Stimulated activated CD4-positive, alpha-beta T cell treated with anti-CD3 and anti-CD28 coated beads, TNF-alpha, amount 100 ng/mL, for 1 hour (primary cell): ENCODE measurements at places on chromosomes 16 and 17.

- no peak for DNase-seq
These were observed 96.8 kb upstream of the ELAC2 start for GRCh38 chr17:13114601-13115031.

- no peak for DNase-seq
These were observed 1.1 kb downstream of the SPECC1 start for GRCh38 chr17:20010099-20010863.

DNA sequence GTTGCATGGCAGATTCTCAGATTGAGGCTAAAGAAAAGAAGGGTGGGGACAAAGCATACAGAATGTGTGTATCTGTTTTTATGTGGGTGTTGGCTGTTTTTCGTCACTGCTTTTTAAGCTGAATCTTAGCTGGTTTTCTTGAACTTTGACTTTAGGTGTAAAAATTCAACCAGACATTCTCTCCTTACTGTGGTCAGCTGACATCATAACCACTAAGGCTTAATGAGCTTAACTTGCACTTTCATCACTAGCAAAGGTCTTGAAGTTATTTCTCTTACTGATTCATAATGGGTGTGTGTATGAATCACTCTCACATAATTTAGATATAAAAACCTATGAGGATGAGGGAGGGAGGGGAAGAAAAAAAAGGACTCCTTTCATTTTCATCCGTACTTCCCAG lies 4.0 kb upstream of the CDC6 start:
- DNase-seq, result no peak

DNA sequence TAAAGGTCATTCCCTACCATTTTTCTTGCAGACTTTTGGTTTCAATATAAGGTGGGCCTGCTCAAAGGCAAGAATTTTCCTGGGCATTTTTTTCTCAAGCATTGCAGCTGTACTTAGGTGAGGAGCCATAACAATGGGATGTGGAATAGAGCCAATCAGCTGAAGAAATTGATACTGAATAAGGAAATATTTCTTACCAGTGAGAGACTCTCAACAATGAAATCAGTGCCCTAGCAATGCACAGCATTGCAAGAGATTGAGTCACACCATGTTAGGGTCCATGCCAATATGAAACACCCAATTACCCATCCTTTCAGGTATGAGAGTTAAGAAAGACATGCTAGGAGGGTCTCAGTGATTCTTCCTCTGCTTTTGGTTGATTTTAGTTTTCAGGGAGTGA lies 237.6 kb downstream of the SOX9 start:
- DNase-seq, result no peak

DNA sequence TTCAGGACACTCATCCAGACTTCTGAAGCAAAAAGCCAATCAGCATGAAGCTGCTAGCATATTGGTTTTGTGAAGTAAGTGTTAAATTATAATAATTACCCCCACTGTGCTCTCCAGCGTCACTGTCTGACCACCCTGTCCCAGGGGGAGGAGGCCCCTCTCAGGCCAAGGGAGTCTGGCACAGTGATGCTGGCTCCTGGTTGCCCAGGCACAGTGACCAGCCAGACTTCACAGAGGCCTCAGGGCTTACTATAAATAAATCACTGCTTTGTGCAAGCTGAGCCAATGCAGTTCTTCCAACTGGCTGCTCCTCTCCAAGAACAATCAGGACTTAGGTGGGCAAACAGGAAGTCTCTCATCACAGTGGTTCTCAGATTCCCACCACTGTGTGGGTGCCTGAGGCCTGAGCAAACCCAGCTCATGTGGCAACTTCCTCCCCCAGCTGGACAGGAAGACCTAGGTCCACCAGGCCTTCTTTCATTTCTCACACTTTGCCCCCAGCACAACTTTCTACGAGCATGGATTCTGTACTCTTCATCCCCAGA lies 1.7 kb upstream of the DBNDD1 start:
- no peak for DNase-seq

DNA sequence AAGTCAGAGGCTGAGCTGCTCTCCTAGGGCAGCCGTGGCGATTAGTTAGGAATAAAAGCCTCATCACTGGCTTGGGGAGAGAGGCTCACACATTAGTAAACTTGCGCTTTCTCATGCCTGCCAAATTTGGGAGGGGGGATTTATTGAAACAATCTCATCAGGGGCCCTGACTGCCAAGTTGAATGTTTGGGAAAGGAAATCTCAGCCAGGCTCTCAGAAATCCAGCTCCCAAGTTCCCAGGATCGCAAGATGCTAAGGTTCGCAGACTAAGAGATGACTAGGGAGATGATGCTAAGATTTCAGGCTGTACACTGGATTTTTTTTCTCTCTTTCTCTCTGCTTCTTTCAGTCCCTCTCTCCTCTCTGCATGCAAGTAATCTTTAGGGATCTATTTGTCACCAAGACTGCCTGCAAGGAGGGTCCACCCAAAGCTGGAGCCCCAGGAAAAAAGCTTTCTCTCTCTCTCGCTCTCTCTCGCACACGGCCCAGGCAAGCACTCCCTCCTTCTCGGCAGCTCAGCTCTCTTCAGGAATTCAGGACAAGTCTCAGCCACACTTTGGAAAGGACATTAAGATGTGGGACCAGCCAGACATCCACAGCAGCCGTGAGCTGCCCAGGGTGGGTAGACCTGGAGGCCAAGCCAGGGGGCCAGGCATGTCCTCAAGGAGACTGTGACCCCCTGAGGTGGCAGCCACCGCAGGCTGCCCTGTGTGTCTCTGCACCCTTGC lies 1.4 kb downstream of the GPR139 start:
- no peak for DNase-seq

DNA sequence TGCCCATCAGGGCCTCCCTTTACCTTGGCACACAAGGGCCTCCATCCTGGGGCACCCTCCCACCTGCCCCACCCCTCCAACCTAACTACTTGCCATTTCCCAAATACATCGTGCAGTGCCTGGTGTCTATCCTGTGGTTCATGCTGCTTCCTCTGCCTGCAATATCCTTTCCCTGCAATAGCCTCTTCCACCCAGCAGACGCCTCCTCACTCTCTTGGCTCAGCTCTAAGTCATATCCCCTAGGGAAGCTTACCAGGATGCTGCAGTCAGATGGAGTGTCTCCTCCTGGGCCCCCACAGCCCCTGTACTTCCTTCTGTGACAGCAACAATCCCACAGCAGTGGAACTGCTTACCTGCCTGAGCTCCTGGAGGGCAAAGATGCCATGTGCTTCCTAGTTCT lies 36.7 kb downstream of the CCDC182 start:
- DNase-seq, result no peak

DNA sequence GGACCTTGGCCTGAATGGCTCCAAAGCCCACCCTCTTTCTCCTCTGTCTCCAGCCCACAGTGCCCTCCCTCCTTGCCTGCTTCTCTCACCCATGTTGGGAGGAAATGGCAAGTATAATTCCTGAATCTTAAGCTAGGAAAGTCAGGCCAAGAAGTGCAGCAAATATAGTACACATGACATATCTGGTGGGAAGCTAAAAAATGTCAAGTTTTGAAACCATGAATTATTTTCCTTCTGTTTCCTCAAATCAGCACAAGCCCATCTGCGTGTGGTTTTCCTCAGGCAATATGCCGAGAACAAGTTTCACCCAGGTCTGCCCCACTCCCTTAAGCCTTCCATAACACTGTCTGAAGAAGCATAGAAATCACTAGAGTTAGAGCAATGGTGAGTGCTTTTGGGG lies 502.8 kb upstream of the CDH11 start:
- no peak for DNase-seq

- no peak for DNase-seq
These were observed 315.6 kb downstream of the SNX29 start for GRCh38 chr16:12291989-12292759.

DNA sequence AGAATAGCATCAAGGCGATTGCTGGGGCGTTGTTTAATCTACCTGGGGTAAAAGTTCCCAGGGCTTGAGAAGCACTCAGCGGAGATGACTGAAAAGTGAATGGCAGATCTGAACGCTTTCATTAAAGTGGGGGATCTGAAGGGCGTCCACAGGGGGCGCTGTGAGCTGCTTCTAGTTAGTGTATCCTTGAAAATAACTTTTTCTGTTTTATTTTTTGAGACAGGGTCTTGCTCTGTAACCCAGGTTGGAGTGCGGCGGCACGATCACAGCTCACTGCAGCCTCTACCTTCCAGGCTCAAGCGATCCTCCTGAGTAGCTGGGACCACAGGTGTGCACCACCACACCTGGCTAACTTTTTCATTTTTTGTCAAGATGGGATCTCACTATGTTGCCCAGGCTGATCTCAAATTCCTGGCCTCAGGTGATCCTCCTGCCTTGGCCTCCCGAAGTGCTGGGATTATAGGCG lies 360.4 kb downstream of the SEC14L1 start:
- no peak for DNase-seq

GRCh38 chr17:82217530-82218204 lies 5.0 kb upstream of the CCDC57 start:
- no peak for DNase-seq

DNA sequence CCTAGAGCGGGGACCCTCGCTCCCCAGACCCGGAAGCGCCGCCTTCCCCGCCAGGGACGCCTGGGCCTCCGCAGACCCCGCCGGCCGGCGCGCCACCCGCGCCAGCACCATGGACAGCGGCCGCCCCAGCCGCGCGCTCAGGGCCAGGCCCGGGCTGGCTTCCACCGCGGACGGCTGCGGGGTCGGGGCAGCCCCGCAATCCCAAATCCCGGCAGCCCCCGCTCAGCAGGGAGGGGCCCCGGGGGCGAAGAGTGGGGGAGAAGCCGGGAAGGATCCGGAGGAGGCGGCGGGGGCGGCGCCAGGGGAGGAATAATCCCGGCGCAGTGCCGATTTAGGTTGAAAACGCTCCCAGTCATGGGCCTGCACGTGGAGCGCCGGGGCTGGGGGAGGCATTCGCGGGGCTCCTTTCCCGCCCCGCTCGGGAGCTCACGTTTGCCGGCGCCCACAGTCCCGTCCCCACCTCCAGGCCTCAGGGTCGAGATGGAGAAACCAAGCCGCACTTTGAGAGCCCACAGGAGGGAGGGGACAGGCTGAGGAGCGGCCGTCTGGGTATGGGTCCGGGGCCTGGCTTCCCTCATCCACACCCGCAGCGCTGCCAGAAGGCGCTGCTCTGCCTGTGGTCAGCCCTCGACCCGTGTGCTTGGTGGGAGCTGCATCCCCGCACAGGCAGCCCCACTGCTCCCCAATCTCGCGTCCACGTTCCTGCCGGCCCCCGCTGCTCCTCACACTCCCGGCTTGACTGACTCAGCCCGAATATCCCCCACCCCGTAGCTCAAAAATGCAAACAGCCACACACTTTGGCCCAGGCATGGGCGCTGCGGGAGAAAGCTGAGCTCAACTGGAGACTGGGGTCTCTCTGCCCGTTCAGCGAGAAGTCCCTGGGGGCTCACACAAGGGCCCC lies 4.7 kb downstream of the FBXL16 start:
- no peak for DNase-seq

DNA sequence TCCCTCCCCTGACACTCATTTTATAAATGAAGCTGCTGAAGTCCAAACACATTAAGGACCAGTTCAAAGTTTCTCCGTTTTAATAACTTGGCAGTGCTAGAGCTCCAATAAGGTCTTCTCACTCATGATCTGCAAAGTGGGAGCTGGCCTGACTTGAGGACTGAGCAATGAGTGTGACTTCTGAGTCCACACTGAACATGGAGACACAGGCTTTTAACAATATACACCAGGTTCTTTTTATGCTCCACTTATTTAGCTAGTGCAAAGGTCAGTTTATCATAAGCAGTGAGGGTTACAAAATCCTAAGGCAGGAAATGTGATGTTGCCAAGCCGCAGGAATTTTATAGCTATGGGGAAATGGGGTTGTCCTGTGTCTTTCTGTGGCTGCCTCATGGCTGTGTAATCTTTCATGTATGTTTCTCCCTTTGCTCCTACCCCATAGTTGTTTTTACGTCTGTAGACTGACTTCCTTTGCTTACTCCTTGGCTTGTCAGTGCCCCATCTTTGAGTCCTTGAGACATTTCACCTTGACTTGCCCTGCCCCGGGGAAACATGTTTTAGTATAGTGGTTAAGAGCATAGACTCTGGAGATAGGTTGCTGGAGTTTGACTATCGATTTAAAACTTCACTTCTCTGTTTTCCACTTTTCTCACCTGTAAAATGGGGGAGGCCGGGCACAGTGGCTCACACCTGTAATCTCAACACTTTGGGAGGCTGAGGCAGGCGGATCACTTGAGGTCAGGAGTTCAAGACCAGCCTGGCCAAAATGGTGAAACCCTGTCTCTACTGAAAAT lies 12.2 kb upstream of the MMD start:
- DNase-seq, result no peak

GRCh38 chr16:450385-450784 lies 24.9 kb downstream of the RAB11FIP3 start:
- no peak for DNase-seq

DNA sequence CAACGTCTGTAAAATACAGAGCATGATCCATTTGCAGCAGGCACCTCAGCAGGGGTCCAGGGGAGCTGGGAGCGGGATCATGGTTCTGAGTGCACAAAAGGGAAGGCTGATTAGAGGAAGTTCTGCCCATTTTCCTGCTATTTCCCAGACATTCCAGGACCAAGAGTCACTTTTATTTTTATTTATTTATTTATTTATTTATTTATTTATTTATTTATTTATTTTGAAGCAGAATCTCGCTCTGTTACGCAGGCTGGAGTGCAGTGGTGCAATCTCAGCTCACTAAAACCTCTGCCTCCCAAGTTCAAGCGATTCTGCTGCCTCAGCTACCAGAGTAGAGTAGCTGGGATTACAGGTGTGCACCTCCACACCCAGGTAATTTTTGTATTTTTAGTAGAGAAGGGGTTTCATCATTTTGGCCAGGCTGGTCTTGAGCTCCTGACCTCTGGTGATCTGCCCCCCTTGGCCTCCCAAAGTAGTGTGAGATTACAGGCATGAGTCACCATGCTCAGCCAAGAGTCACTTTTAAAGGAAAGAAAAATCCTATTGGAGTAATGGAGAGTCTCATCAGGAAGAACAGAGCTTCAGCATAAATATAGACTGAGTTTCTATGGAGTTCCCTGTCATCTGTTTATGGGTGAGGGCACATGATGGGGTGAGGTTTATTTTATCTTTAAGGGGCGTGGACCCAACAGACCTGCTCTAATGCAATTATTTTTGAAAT lies 355.2 kb downstream of the HAPSTR1 start:
- DNase-seq, result no peak

- no peak for DNase-seq
These were observed 969 bp upstream of the CETP start for GRCh38 chr16:56960681-56961281.

DNA sequence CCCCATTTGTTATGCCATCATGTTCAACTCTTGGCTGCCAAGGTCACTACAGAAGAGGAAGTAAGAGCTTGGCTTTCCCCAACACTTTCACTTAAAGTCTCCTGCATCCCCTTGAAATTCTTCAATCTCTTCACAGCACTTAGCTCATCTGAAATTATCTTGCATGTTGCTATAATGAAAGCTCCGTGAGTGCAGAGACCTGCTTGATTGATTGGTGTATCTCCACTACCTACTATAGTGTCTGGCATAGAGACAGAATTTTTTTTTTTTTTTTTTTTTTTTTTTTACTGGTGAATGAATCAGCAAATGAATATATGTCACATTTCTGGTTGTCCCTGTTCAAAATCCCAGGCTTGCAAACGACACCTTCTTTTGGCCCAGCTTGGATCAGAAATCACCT lies 1.9 kb upstream of the SDR42E1 start:
- no peak for DNase-seq

- no peak for DNase-seq
These were observed 15.8 kb upstream of the RBBP6 start for GRCh38 chr16:24523569-24523968.
